ENCODE measurements at places on chromosomes 13 and 19.

- DNase-seq = no peak
Measured at GRCh38 chr13:35995136-35995535, 136.0 kb downstream of the DCLK1 start.

- DNase-seq = no peak
Measured at GRCh38 chr13:51519771-51520216, 64.5 kb upstream of the WDFY2 start.

- no peak for DNase-seq
Measured at GRCh38 chr19:39709026-39709872, 5.0 kb downstream of the LGALS14 start.

- DNase-seq = no peak
Measured at GRCh38 chr19:19111136-19111835, 27.0 kb downstream of the TMEM161A start.

- DNase-seq = peak; percentile 13
Measured at GRCh38 chr19:53158119-53158656, 665 bp downstream of the ZNF347 start.

- peak; percentile 87 for DNase-seq
Measured at GRCh38 chr19:18280247-18281081, 958 bp downstream of the JUND start.

GRCh38 chr19:38400361-38400760 lies 2.5 kb upstream of the FAM98C start:
- no peak for DNase-seq

GRCh38 chr19:648305-648704 lies 8.6 kb downstream of the FGF22 start:
- DNase-seq = no peak

DNA sequence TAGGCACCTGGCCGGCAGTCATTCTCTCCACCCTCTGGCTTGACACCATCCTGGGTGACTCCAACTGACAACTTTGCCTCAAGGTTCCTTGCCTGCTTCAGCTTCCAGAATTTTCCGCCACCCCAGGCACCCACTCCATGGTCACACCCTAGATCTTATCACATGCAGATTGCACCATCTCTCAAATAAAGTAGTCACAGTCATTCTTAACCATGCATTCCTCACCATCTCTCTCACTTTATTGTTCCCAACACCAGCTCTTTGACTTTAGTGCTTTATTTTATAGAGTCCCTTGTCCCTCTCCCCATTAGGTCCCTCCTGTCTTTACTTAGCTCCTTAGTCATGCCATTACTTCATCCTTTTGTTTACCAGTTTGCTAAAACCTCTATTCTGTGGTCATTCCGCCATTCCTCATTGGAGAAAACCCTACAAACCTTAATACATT lies 351.7 kb downstream of the SPRY2 start:
- no peak for DNase-seq

- no peak for DNase-seq
Measured at GRCh38 chr13:41313117-41313516, 2.0 kb downstream of the NAA16 start.

DNA sequence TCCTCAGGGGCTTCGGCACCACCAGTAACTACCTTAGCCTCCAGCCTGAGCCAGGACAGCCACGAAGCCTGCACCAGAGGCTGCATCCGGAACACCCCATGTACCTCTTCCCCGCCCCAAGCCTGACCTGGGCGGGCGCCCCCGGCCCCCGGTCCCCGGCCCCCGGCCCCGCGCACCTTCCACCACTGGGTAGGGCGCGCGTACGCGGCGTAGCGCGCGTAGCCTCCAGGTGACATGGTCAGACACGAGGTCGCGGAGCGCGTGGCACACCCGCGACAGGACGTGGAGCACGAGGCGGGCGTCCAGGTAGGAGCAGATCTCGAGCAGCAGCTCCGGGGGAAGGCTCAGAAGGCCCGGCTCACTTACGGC lies 450 bp downstream of the FBXW9 start:
- DNase-seq = no peak

- no peak for DNase-seq
Measured at GRCh38 chr19:9782338-9782737, 13.8 kb upstream of the ZNF846 start.

- peak; percentile 55 for DNase-seq
Measured at GRCh38 chr19:45641274-45642105, 2.3 kb upstream of the EML2 start.

DNA sequence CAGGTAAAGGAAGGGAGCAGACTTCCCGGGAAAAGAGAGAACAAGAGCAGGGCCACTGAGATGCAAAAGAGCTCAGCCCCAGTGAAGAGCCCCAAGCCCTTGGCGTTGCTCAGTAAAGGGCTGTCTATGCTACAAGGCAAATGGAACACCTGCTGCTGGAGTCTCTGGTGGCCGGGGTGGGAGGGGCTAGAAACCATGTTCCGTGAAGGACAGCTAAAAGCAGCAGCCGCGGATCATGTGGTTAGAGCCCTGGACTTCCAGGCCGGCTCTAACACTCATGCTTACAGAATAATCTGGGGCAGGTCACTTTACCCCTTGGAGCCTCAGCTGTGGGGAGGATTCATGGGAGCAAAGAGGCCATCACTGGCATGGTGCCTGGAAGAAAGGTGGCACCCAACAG lies 17.8 kb downstream of the POU2F2 start:
- DNase-seq = peak; percentile 47

DNA sequence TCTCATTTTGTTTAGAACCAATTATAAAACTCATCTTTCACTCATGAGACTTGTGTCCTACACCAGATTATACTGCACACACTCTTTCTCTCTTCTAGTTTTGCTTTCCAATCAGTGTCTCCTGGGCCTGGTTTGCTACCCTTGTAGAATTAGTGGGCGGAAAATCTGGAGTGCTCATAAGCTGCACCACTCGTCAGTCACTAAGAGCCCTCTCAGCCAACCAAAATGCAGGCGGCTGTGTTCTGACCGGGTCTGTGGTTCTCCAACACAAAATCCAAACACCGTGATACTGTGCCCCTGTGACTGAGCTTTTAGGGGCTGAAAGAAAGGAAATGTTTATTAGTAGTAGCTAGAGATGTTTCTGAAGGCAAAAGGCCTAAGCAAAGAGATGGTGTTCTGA lies 83.7 kb upstream of the OBI1 start:
- no peak for DNase-seq

GRCh38 chr19:53818756-53819155 lies 5.4 kb downstream of the NLRP12 start:
- DNase-seq = no peak

GRCh38 chr13:40155201-40155600 lies 499.7 kb downstream of the COG6 start:
- DNase-seq = no peak

- DNase-seq = no peak
Measured at GRCh38 chr19:17121736-17122293, 46.2 kb downstream of the MYO9B start.

GRCh38 chr19:44712864-44713515 lies 14.0 kb downstream of the CEACAM16 start:
- no peak for DNase-seq

DNA sequence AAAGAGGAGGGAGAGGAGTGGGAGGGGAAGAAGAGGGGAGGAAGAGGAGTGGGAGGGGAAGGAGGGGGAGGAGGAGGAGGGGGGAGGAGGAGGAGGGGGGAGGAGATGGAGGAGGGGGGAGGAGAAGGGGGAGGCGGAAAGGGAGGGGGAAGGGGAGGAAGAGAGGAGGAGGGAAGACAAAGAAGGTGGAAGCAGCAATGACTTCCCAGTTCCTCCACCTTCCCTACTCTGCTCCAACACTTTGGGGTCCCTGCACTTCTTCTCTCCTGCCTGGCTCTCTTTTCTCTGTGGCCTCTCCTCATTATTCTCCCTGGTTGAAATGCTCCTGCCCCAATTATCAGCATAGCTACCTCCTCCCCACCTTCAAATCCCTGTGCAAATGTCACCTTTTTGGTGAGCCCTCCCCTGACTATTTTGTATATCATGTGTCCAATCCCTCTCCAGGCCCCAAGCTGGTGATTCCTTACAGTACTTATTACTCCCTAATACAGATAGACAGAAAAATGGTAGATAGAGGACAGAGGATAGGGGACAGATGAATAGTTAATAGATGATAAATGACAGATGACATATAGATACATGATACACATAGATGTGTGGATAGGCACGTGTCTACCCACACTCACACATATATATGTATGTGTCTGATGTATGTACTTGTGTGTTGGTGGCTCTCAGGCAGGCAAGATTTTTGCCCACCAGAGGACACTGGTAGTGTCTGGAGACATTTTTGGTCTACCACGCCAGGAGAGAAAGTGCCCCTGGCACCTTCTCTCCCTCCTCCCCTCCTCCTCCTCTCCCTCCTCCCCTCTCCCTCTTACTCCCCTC lies 25.2 kb downstream of the NLRP9 start:
- DNase-seq = no peak

DNA sequence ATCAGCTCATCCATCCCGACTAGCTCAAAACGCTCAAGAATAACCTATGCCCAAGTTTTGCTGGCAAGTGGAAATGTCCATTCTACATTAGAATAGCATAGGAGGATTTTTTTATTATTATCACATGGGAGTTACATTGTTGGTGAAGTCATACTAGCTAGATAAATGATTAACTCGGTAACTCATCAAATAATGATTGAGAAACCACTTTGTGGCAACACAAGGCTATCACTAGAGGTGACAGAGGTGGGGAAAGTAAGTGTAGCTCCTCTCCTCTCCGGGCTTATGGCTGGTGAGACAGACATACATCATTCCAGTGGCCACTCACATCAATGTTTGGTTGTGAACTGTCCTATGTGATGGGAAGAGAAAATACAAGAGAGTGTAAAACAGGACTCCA lies 161.6 kb downstream of the ZIC5 start:
- no peak for DNase-seq

GRCh38 chr19:30810726-30811125 lies 438.5 kb downstream of the ZNF536 start:
- no peak for DNase-seq

DNA sequence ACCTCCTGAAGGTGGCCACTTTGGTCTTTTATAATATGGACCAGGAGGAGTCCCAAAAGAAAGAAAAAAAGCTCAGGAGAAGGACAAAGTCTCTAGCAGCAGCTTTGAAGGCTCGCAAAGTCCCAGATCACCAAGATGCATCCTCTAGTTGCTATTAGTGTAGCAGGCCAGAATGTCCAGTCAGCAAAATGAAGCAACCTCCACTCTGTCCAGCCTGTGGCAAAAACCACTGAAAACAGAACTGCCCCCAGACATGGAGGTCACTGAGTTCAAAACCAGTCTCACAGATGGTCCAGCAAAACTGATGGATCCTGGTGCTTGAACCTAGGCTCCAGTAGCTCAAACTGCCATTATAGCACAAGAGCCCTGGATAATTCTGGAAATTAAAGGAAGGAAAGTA lies 10.4 kb downstream of the LILRB4 start:
- DNase-seq = no peak

All from naive B cell (primary cell).